ENCODE measurements at places on chromosomes 3 and 15.

- H3K4me3 ChIP-seq = no peak overlapping the region
- no peaks in the 10 kb centered on the region for H3K27me3 ChIP-seq
- H3K4me1 ChIP-seq = no peaks in the 10 kb centered on the region
- no peak for DNase-seq
- H3K27ac ChIP-seq = no peak overlapping the region
Observed at GRCh38 chr3:114122027-114122709, 56.7 kb downstream of the DRD3 start.

GRCh38 chr15:27574541-27575054 is 524.5 kb downstream of the OCA2 start:
- H3K27me3 ChIP-seq = no peaks in the 10 kb centered on the region
- H3K4me1 ChIP-seq = peaks cover 6% of the 10 kb centered on the region
- DNase-seq = no peak
- no peak overlapping the region for H3K4me3 ChIP-seq
- H3K27ac ChIP-seq = no peak overlapping the region

- no peaks in the 10 kb centered on the region for H3K4me1 ChIP-seq
- H3K4me3 ChIP-seq = no peak overlapping the region
- no peak overlapping the region for H3K27ac ChIP-seq
- H3K36me3 ChIP-seq = no peaks in the 10 kb centered on the region
- H3K27me3 ChIP-seq = peaks cover 13% of the 10 kb centered on the region
Observed at GRCh38 chr3:186307594-186308221, 54.3 kb downstream of the DGKG start.

- H3K36me3 ChIP-seq = no peaks in the 10 kb centered on the region
- H3K4me3 ChIP-seq = no peak overlapping the region
- H3K4me1 ChIP-seq = no peaks in the 10 kb centered on the region
- H3K27me3 ChIP-seq = no peaks in the 10 kb centered on the region
- H3K27ac ChIP-seq = no peak overlapping the region
Observed at GRCh38 chr15:25789211-25789610, 73.9 kb downstream of the ATP10A start.
